ENCODE measurements at places on chromosomes 12 and 14.
A peak's percentile ranks its signal among the peaks of the same experiment; 100 is the strongest.

DNA sequence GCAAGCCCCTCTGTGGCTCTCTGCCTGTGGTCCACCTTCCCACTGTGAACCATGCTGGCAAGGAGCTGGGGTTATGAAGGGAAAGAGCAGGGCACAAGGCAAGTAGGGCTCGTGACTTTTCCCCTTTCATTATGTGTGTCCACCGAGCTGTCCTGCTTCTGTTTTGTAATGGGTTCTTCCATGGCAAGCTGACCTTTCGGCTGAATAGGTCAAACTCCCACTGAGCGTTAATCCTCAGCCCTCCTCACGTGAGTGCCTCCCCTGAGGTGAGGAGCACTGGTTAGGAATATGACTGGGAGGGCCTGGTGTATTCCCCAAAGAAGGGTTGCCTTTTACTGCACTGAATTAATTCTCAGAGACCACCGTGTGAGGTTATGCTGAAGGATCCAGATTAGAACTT, 424.3 kb downstream of the NPAS3 start:
- DNase-seq = no peak

DNA sequence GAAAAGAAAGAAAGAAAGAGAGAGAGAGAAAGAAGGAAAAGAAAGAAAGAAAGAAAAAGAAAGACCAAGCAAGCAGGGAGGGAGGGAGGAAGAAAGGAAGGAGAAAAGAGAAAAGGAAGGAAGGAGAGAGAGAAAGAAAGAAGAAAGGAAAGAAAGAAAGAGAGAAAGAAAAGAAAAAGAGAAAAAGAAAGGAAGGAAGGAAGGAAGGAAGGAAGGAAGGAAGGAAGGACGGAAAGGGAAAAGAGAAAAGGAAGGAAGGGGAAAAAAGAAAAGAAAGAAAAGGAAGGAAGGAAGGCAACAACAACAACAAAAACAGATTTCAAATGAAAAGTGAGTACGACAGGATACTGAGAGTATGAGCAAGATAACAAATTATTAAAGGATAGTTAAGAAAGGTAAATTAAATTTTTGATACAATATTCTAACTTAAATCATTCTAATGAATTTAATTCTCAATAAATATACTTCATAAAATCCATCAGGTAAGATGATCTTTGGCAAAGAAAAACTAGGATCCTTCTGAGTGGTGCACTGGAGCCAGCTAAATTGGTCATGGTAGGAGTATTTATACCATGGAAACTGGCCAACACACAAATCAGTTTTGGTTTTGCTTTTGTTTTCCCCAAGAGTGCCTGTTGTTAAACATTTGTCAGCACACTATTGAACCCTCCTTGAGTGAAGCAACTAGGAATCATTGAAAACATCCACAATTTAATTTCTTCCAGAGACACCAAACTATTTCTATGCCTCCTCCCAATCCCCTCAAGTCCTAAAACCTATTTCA, 56.1 kb upstream of the DYRK2 start:
- DNase-seq = peak; percentile 26

DNA sequence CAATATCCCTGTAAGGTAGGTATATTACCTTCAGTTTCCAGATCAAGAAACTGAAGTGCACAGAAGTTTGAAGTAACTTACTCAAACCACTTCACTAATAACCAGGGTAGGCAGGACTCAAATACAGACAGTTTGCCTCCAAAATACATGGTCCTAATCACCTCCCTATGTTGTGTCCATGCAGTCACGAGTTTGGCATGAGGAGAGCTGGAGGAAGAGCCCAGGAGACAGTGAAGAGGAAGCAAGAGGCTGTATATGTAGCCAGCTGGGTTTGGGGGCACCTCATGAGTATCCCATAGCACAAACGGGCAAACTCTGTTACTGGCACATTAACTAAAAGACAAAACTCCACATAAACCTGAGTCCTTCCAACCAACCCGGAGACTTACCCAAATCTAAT, 79.2 kb downstream of the DUSP16 start:
- no peak for DNase-seq

GRCh38 chr12:58034712-58035111, 93.3 kb downstream of the ATP23 start:
- DNase-seq = no peak

- DNase-seq = no peak
These were observed 56.9 kb upstream of the CORO1C start for GRCh38 chr12:108788076-108788782.

GRCh38 chr14:24387009-24387345, 11.8 kb upstream of the NYNRIN start:
- DNase-seq = no peak

DNA sequence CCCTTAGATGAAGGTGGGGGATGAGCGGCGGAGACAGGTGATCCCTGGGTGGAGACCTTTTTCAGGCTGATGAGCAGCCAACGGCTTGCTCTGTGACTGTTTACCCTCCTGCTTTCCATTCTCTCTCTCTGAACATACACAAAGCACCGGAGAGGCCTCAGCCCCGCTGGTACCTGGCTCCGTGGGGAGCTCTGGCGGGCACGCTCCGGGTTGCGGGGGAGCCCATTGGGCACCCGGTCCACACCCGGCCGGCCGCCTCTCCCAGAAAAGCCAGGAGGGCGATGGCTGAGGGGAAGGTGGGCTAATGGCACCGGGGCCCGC, 545 bp downstream of the SMARCC2 start:
- peak; percentile 15 for DNase-seq

DNA sequence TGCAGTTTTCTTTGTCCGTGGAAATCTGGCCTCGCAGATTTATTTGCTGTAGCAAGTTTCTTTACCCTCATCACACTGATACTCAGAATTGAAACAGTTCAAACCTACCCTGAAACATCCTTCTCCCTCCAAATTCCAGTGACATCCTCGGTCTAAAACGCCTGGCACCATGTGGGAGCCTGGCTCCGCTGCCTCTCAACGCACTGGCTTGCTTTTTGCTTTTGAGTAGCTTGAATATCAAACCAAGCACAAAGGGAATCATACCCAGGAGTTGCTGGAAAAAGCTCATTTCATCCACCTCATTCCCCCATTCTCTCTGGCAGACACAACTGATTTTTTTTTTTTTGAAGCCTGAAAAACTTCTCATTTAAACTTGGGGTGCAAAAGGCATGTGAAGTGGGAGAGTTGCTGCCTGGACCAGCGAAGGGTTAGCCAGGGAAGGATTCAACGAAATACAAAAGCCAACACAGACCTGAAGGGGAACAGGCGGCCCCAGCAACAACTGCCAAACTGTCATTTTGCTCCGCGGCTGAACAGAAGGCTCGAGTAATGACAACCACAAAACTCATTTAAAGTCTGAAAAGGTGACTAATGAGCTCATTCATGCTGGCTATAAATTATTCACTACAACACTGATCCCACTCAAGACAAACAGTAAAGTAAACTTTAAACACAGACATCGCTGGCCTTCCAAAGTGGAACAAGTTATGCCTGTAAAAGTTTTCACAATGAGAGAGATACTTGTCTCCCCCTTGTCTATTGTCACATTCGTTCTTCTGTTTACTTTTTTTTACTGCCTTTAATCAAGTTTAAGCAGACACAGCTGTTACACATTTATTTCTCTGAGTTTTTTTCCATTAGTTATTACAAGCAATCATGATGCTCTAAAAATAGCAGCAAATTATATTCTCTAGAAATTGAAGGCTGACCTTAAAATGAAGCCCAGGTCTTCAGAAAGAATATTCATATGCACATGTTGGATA, 12.5 kb upstream of the FOXN3 start:
- peak; percentile 87 for DNase-seq

GRCh38 chr14:103404032-103404918, 19.1 kb downstream of the MARK3 start:
- DNase-seq = no peak

DNA sequence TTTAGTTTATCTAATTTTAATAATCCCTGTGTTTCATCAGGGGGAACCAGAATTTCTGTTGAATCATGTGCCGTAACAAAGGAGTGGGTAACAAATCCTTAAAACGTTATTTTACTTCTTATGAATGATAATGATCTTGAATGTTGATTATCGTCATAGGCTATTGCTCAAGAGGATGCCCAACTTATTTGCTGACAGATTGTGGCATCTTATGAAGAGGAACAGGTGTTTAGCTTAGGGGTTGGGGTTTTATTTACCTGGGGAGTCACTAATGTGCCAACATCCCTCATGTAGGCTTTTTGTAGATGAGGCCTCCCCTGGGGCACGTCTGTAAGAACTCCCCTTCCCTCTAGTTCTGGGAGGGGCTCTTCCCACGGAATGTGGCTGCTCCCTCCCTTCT, 32.4 kb upstream of the TMX1 start:
- DNase-seq = no peak

DNA sequence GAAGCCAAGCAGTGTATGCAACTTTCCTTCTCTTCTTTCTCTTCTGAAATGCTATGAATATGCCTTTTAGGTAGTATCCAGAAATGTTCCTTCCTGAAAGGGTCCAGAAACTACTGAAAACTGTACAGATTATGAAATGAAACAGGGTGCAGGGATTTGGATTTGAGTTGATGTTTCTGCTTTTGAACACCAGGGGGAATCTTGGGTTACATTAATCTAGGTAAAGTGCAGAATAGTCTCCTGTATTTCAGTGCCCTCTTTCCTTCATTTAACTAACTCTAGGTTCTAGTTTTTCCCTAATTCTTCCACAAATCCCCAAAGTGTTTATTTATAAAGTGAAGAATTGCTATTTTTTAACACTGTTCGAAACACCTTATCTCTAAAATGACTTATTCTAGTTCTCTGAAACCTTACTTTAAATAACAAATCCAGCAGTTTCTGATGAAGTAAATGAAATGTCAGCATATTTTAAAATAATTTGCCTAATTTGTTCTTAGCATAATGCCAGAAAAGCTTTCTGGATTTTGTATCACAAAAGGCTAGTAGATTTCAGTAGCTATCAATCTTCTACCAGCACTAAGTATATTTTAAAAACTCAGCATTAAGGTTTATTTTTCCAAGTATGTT, 111.9 kb downstream of the LRRK2 start:
- peak; percentile 1 for DNase-seq

DNA sequence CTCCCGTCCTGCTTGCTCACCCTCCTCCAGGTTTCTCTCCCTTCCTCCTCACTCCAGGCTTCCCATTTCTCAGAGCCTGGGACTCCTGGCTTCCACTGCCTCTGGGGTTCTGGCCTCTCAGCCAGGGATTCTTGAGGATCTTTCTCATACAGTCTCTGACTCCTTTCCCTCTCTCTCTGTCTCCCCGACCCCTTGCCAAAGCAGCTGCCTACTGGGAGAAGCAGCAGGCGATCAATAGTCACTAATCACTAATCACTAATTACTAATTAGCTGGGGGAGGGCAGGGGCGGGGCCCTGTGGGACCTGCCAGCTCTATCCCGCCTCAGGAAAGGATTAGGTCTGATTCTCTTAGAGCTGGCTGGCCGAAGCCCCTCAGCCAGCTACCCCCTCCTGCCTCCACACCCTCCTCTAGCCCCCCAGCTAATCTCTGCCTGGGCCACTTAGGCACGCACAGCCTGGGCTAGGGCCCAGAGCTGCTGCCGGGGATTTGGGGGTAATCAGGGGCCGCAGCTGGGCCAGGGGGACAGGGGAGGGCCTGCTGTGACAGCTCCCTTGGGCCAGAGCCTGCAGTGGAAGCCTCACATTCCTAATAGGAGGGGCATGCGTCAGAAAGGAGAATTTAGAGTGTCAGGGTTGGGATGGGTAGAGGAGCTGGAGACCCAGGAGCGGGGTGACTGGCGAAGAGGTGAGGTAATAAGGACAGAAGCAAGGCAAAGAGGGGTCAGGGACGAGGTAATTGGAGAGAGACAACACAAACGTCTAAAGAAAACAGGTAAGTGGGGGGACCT, 2.8 kb downstream of the NXPH4 start:
- no peak for DNase-seq

DNA sequence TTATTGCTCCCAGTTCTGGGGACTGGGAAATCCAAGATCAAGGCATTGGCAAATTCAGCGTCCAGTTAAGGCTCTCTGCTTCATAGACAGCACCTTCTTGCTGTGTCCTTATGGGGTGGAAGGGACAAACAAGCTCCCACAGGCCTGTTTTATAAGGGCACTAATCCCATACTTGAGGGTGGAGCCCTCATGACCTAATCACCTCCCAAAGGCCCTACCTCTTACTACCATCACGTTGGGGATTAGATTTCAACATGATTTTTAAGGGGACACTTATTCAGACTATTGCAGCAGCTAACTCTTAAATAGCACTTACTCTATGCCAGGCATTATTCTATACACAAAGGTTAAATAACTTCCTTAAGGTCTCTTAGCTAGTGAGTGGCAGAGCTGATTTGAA, 17.3 kb downstream of the TOGARAM1 start:
- no peak for DNase-seq

- DNase-seq = peak; percentile 83
These were observed at the start of gene VDR for GRCh38 chr12:47904713-47905709. TSS of gene VDR (minus strand) at chr12:47904994. CDS start at chr12:47879113, 25,881 bp downstream.

DNA sequence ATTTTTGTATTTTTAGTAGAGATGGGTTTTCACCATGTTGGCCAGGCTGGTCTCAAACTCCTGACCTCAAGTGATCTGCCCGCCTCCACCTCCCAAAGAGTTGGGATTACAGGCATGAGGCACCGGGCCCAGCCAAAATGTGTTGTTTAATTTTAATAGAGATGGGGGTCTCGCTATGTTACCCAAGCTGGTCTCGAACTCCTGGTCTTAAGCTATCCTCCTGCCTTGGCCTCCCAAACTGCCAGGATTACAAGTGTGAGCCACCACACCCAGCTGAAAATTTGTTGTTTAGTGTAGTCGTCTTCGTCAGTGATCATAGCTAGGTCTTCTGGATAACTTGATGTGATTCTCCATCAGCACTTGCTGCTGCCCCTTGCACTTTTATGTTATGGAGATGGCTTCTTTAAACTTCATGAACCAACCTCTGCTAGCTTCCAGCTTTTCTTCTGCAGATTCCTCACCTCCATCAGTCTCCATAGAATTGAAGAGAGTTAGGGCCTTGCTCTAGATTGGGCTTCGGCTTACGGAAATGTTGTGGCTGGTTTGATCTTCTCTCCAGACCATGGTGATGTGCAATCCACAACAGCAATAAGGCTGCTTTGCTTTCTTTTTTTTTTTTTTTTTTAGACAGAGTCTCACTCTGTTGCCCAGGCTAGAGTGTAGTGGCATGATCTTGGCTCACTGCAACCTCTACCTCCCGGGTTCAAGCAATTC, 13.0 kb downstream of the ISCU start:
- DNase-seq = no peak

DNA sequence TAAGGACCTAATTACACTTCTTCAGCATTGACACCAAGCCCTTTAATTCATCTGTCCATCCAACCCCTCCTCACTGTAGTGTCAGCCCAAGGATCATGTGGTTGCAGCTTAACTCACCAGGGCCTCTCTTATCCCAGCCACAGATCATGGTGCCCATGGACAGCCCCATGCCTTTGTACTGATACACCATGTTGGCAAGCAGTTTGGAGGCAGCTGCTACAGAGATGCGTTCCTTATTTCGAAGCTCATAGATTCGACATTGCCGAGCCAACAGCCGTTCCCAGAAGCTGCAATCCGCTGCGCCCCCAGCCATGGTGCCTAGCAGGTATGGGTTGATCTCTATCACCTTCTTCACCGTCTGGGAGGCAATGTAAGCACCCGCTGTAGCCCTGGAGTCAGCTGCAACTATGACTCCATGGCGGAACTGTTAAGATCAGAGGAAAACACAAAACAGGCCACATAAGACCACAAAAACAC, 1.4 kb downstream of the PSMB5 start:
- no peak for DNase-seq
